Activated naive CD8-positive, alpha-beta T cell treated with anti-CD3 and anti-CD28 coated beads for 36 hours (primary cell): ENCODE measurements at places on chromosomes 4 and X. TPM values are rescaled to one million over a fixed set of nuclear protein-coding genes. Genes with fewer than 3 reads are reported as not detected.

COX7B2 gene
- total RNA-seq = not detected

STARD8 gene
- 0.31 TPM for total RNA-seq

SLC49A3 gene
- total RNA-seq = 0.43 TPM

CSN1S1 gene
- not detected for total RNA-seq

TRIM75 gene
- total RNA-seq = not detected

RTL3 gene
- total RNA-seq = not detected

NUDT10 gene
- 2.9 TPM for total RNA-seq

UBA6 gene
- total RNA-seq = 74.4 TPM

SRP72 gene
- total RNA-seq = 211 TPM

CHM gene
- 10.3 TPM for total RNA-seq

BEX5 gene
- total RNA-seq = 4.5 TPM

SSX1 gene
- not detected for total RNA-seq

ABCG2 gene
- 0.66 TPM for total RNA-seq

ARMCX4 gene
- total RNA-seq = 5.5 TPM

AWAT2 gene
- total RNA-seq = not detected

PNMA6A gene
- total RNA-seq = 2.0 TPM

RADX gene
- total RNA-seq = 10.1 TPM

PDZD4 gene
- total RNA-seq = 0.70 TPM

RBM46 gene
- total RNA-seq = not detected

PDE6B gene
- total RNA-seq = 12.6 TPM

H2BW2 gene
- total RNA-seq = not detected

COL4A5 gene
- not detected for total RNA-seq

DCAF4L1 gene
- 0.26 TPM for total RNA-seq

RAB41 gene
- total RNA-seq = not detected

RAB33A gene
- 26.1 TPM for total RNA-seq

DHRSX gene
- 18.2 TPM for total RNA-seq

SGMS2 gene
- 0.56 TPM for total RNA-seq

CENPVL2 gene
- total RNA-seq = not detected

RPS6KA3 gene
- total RNA-seq = 58.7 TPM

CT45A2 gene
- total RNA-seq = not detected

VSIG4 gene
- total RNA-seq = not detected

TCEAL7 gene
- not detected for total RNA-seq

MAGEA1 gene
- total RNA-seq = not detected

JCHAIN gene
- not detected for total RNA-seq

COL25A1 gene
- total RNA-seq = 0.36 TPM
